Osteoblast (primary cell): ENCODE measurements at places on chromosomes 13 and 19. TPM values are rescaled to one million over a fixed set of nuclear protein-coding genes. Genes with fewer than 3 reads are reported as not detected.

The SIGLEC10 gene
- total RNA-seq = not detected in 2 replicates

The CILP2 gene
- 0.72 and 0.88 TPM in 2 replicates for total RNA-seq

DNA sequence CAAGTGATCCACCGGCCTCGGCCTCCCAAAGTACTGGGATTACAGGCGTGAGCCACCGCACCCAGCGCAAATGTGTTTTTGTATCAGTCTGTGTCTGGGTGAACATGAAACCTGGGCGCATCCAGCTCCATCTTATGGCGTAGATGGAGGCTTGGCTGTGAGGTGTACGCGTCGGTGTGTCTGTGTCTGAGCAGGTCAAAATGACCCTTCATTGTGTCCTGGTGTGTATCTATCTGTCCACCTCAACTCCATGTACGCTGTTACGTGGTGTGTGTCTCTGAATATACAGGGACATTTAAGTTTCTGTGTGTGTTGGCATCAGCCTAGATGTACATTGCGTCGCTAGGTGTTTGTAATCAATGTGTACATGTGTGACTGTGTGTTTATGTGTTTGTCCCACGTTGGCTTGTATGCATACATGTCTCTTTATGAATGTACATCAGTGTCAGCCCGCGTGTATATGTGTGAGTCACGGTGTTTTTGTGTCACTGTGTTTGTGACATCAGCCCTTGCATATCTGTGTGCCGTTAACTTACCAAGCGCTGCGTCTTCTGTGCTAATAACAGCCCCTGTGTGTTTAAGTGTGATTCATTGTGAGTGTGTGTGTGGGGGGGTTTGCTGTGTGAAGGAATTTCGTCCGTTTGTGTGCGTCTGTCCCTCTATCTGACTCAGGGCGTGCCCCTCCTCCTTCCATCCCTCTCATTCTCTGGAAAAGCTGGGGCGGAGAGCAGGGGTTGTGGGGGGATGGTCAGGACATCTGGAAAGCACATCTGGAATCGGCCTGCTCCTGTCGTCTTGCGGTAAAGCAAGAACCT, 6.4 kb downstream of the AXL start:
- peak; percentile 98 for DNase-seq

GRCh38 chr19:2815191-2815614, 4.5 kb upstream of the ZNF554 start:
- DNase-seq = peak; percentile 85

- DNase-seq = no peak
Observed at GRCh38 chr13:93462151-93462550, 235.5 kb downstream of the GPC6 start.

The LGALS4 gene
- total RNA-seq = not detected in 2 replicates

The ITM2B gene
- total RNA-seq = 168 and 176 TPM in 2 replicates

The SMIM17 gene
- under 0.01 TPM in 1 of 2 replicates, not detected in the other for total RNA-seq

- no peak for DNase-seq
Observed at GRCh38 chr13:101522607-101523006, 70.1 kb downstream of the ITGBL1 start.

GRCh38 chr19:57273014-57273413, 7.3 kb upstream of the ZNF460 start:
- no peak for DNase-seq
